ENCODE measurements at places on chromosomes 12 and 14.

GRCh38 chr14:57889245-57889644, 23.4 kb upstream of the SLC35F4 start:
- no peak for DNase-seq

DNA sequence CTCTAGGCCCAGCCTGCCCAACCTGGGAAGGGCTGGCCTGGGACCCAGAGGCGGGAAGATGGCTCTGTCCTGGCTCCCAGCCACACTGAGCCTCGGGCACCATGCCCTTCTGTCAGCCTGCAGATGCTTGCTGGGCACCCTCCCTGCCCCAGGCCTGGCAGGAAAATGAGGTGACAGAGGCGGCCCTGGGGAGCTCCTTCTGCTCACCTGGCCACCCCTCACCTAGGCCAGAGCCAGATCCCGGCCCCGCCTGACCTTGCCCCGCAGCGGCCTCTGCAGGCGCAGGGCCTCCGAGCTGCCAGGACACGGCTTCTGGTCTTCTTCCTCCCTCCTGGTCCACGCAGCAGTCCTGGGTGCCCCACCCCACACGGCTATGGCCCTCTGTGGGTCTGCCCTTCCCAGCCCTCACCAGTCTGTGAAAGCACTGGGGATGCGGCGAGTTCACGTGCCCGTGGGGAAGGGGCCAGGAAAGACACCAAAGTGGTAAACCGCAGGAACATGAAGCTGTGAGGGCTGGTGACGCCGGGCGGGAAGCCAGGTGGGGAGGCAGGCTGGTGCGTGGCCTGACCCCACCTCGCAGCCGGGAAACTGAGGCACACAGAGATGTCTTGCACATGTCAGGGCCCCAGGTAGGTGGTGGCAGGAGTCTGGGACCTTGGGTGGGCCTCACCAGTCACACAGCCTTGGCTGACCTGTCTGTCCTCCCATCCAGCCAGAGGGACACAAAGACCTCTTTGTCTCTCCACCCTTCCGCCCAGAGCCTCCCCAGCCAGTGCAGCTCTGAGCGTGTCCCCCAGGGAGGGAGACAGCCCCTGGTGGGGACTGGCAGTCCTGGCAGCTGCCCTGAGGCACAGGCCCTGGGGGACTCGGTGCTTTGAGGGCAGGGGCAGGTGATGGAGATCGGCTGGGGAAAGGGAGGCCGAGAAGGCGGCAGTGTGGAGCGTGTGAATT, 12.8 kb downstream of the BAG5 start:
- DNase-seq: no peak

DNA sequence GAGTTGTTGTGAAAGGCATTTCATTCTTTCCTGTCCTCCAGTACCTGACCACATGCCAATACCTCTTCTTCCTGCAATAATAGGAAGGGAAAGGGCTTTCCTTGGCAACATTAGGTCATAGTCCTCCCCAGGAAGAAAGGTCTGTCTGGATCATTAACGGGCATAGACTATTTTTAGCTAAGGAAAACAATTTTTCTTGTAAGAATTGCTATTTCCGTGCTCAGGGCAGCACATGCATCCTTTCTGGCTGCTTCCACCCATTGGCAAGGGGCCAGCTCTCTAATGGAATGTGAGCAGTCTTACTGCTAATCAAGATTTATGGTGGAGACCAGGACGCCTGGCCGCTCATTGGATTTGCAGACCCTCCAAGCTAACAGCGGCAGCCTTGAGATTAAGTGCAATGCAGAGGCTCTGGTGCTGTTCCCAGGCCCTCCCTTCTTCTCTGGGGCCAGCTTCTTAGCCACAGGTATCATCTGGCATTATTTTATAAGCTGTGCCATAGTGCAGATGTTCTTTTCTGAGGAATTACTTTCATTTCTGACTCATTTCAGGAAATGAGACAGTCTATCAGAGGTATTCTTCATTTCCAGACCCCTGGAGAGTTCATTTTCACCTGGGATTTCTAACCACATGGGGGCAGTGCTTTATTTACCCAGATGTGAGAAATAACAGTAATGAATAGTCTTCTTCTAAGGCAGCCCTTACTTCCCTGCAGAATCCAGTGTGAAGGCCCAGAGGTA, 52.9 kb downstream of the ANO6 start:
- DNase-seq: no peak

DNA sequence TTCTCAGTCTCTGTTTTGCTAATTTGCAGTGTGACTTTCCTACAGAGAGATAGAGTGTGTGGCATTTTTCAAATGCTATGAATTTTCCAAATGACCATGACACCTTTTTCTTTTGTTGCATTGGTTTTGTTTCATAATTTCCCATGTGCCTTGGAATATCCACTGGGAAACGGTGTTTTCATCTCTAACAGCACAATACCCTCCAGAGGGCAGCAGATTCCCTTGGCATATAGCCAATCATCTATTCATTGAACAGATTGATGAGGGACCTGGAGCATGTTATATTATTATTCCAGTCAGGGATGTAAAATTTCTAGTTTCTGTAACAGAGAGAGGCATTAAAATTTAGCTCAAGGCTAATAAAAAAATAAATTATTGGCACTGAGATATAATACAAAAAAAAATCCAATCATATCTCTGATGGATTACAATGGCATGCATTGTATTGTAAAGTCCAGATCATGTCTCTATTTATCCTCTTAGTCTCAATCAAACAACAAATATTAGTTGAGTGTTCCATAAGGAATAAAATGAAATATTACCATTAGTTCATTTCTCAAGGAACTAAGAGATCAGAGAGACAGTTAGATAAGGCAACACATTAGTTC, 29.6 kb upstream of the NTN4 start:
- no peak for DNase-seq

DNA sequence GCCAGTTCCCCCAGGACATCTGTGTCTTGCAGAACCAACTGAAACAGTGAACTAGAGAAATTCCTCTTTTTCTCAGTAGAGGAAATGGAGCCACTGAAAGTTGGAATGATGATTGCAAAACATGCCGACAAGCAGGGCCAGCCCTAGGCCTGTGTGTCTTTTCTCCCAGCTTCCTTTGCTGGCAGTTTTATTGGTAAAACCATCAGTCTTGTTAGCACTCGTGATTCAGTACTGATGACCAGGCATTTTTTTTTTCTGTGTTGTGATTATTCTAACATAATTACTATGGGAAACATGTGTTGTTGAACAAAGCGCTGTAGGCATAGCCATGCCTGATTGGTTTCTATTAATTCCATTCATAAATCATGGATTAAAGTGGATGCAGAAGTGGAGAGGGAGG, 620.7 kb downstream of the AACS start:
- DNase-seq: no peak

DNA sequence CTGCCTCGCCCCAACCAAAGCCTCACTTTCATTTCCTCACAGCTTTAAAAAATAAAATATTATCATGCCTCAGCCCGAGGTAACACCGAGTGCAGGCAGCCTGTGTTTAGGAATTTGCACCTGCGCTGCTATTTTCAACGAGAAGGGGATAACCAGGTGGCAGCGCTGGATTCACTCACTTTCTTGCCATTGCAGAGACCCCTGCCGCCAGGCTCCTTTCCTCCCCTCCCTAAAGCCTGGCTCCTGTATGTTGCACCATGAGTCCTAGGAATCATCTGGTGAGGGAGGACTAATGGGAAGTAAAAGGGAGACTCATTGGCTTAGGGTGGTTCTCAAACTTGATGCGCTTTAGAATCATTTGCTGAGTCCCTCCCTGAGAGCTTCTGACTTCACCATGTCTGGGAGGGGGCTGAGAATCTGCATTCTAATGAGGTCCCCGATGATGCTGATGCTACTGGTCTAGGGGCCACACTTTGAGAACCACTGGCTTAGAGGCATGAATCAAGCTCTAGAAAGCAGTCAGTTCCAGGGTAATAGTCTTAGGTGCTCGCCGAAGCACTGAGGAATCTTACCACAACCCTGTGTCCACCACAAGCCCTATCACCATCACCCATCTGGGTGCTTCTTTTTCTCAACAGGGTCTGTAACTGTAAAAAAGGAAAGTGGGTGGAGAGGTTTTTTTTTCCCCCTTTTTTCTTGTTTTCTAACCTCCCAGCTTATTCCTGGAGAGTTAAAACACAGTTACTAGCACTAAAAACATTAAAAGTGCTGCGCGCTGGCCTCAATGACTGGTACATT, 83.8 kb downstream of the SLC38A1 start:
- DNase-seq: no peak

DNA sequence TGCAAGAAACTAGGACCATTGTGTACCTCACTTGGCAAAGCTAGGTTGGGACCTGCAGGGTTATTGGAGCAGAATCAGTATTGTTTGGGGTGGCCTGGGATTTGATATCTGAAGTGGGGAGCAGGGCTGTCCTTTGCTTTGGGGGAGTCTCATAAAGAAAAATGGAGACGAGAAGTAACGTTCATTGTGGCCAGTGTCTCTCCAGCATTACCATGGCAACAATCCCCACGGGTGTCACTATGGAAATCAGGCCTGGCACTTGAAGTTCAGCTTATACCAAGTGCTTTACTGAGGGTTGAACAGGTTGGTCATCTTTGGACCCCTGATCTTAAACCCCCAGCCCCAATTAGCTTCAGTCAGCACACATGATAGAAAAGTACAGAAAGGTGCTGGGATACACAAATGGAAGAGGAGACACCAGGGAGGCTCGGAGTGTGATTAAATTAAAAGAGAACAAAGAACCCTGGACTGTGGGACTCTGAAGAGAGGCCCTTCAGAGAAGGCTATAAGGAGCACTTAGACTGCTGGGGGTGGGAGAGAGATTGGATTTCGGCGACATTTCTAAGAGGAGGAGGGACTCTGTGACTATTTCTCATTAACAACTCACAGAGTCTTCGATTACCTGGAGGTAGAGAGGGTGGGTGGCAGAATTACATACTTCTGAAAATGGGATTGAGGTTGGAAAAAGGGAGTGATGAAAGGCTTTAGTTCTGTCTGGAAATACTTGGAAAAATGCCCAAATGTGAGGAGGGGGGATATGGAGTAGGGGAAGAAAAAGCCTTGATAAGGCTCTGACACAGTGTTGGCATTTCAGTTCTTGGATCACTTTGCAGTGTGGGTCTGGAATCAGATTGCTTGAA, 3.7 kb downstream of the KIF5A start:
- no peak for DNase-seq

GRCh38 chr14:103188810-103189480, 65.7 kb downstream of the TNFAIP2 start:
- DNase-seq: no peak
